ENCODE measurements at places on chromosomes 2 and 18. TPM values are rescaled to one million over a fixed set of nuclear protein-coding genes. Genes with fewer than 3 reads are reported as not detected.

Gene CLEC4F
- not detected for total RNA-seq

DNA sequence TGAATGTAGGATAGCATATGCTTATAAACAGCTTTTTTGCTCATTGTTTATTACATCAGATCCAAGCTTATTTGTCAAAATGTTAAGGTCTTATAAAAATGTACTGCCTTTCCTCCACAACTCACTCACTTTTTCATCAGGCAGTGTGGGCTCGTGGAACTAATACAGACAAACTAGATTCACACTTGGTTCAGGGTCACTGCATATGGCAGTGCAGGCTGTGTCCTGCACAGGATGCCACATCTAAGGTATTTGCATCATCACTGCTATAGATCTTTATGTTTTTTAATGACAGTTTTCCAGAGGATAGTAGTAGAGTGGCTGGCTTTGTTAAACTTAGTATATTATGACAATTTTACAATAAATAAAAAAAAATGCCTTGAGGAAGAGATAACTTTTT is 381.0 kb downstream of the CLIP4 start:
- H3K36me3 ChIP-seq = no peaks in the 10 kb centered on the region
- no peak overlapping the region for H3K4me3 ChIP-seq
- DNase-seq = no peak
- H3K4me1 ChIP-seq = no peaks in the 10 kb centered on the region

- no peaks in the 10 kb centered on the region for H3K36me3 ChIP-seq
- H3K27me3 ChIP-seq = no peaks in the 10 kb centered on the region
- H3K4me1 ChIP-seq = no peaks in the 10 kb centered on the region
- H3K27ac ChIP-seq = no peak overlapping the region
Observed at GRCh38 chr2:187117483-187117882, 268.5 kb upstream of the ZSWIM2 start.

DNA sequence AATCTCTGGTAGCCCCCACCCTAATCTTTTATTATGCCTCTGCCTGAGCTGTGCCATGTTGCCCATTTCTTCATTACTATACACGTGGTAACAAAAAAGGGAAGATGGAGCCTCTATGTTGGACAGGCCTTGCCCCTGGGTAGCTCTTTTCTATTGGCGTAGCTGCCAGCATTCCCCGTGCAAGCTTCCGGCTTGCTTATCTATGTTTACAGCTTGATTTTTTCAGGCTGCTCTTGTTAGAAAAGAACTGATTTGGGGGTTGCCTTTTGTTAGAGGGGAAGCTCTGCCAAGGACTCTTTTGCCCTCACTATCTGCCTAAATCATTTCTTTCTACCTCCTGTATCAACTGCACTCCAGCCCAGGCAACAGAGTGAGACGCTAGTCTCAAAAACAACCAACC is 45.5 kb upstream of the ZSWIM2 start:
- no peak for DNase-seq
- no peaks in the 10 kb centered on the region for H3K4me1 ChIP-seq
- no peaks in the 10 kb centered on the region for H3K27me3 ChIP-seq
- H3K36me3 ChIP-seq = no peaks in the 10 kb centered on the region
- no peak overlapping the region for H3K27ac ChIP-seq
- no peak overlapping the region for H3K4me3 ChIP-seq

GRCh38 chr2:160203007-160203406 is 2.9 kb upstream of the ITGB6 start:
- H3K36me3 ChIP-seq = no peaks in the 10 kb centered on the region
- no peak overlapping the region for H3K4me3 ChIP-seq
- peaks cover 5% of the 10 kb centered on the region for H3K4me1 ChIP-seq
- no peak overlapping the region for H3K27ac ChIP-seq
- H3K27me3 ChIP-seq = no peaks in the 10 kb centered on the region
- no peak for DNase-seq

DNA sequence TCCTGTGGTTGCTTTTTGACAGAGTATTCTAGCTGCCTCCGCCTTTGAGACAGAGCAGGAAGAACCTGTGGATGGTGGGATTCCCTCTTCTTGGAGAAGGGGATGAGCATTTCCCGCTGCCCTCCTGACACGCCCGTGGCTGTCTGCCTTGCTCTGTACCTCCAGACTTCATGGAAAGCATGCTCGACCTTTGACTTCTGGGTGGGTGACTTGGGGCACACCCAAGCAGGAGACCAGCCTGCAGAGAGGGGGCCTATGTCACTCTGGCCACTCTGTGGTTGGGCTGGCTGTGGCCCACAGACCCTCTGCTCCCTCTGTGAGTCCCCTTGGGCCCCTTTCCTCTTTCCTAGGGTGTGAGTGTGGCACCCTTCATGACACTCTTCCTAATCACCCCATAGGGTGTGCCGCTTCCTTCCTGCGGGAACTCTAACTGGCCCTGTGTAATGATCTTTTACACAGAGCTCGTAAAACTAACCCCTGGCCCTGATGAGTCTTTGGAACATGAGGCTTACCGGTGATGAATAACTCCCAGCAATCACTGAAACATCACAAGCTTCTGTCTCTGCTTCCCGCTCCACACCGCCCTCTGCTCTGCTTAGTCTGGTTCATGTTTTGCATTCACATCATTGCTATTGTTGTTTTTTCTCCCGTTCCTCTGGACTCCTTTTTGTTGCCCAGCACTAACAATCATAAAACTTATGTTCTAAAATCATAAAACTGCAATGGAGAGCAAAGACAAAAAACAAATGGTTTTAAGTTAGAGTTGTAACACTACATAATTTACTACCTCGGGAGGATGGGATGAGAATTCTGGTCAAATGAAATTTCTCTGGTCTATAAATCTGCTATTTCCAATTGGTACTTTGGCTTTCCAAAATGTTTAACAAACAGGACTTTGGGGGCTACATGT is 101.1 kb downstream of the SH3YL1 start:
- H3K4me1 ChIP-seq = no peaks in the 10 kb centered on the region
- H3K36me3 ChIP-seq = no peaks in the 10 kb centered on the region
- H3K4me3 ChIP-seq = no peak overlapping the region
- H3K27ac ChIP-seq = no peak overlapping the region
- DNase-seq = no peak

Gene ADRA2B
- total RNA-seq = 0.12 TPM

Gene CBLN2
- not detected for total RNA-seq

DNA sequence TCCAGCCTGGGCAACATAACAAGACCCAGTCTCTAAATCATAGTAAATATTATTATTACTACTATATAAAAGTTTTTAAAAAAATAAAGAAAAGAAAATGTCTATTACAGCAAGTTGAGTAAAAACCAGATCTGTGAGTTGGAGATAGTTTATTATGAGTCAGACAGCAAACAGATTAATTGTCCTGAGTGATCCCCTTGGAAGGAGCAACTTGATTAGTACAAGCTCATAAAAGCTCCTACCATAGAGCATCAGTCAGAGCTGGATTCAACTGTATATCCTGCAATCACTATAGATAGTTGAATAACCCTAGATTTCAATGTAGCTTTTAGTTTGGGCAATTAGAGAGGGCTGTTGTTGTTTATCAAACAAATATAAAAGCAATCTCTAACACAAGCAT is 84.1 kb downstream of the TRABD2A start:
- H3K27ac ChIP-seq = no peak overlapping the region
- H3K4me1 ChIP-seq = no peaks in the 10 kb centered on the region
- no peak for DNase-seq
- H3K27me3 ChIP-seq = no peaks in the 10 kb centered on the region

Gene ATP8B1
- total RNA-seq = 32.0 TPM

Gene POTEI
- 7.0 TPM for total RNA-seq

DNA sequence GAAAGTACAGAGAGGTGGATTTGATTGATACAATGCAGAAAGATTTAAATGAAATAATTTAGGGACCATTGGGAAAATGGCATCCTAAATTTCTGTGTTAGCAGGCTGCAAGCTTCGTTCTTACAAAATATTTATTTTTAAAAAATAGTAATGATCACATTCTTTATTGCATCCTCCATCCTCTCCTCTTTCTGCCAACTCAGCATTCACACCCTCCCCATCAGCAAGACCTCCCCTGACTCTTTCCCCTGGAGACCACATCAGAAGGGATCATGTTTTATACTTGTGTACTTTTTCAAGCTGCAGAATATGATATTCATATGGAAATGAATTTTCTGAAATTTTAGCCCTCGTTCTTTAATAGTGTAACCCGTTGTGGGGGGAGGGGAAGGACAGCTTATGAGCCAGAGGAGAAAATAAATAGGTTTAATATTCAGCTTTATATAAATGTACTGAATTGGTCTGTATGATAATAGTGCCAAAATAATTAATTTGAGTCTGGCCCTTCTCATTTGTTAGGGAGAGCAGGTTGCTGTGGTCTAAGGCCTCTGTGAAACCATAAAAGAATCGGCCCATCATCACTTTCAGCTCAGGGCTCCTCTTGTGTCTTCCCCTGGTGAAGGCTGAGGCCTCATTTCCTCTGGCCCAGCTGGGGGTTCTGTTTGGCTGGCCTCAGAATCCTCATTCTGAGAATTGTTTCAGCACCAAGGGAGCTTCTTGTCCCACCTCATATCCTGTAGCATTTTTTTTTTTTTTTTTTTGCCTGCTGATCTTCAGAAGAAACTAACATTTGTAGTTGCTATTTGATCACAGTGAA is 330.8 kb downstream of the TXNL1 start:
- H3K4me1 ChIP-seq = no peaks in the 10 kb centered on the region
- no peak for DNase-seq
- no peak overlapping the region for H3K27ac ChIP-seq

Gene RDH14
- 16.3 TPM for total RNA-seq

Gene DSG4
- total RNA-seq = not detected

GRCh38 chr2:64681479-64681967 is 27.8 kb upstream of the SERTAD2 start:
- no peak overlapping the region for H3K4me3 ChIP-seq
- DNase-seq = no peak
- H3K27ac ChIP-seq = no peak overlapping the region
- peaks cover 28% of the 10 kb centered on the region for H3K4me1 ChIP-seq
- H3K27me3 ChIP-seq = no peaks in the 10 kb centered on the region

- H3K27me3 ChIP-seq = no peaks in the 10 kb centered on the region
- no peak overlapping the region for H3K27ac ChIP-seq
- no peaks in the 10 kb centered on the region for H3K4me1 ChIP-seq
Observed at GRCh38 chr2:15073664-15074063, 441.1 kb downstream of the LRATD1 start.

DNA sequence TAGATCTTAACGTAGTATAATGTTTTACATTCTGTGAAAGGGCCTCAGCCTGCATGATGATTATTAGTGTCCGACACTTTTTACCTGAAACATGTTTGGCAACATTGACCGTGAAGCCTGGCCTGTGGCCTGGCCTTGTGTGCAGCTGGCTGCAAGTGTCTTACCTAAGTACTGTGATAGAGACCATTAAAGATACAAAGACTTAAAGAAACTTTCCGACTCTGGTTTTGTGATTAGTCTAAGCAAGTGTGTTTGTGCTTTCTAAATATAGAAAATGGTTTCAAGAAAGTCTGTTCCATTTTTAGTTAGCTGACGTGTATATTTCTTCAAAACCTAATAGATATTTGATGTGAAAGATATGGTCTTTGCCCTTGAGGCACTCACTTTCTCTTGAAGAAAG is 601.8 kb downstream of the LRP1B start:
- H3K27me3 ChIP-seq = no peaks in the 10 kb centered on the region
- H3K27ac ChIP-seq = no peak overlapping the region
- H3K36me3 ChIP-seq = no peaks in the 10 kb centered on the region
- H3K4me1 ChIP-seq = no peaks in the 10 kb centered on the region

Gene PRKCE
- 3.6 TPM for total RNA-seq

Gene RNF152
- 2.1 TPM for total RNA-seq

Gene CPO
- not detected for total RNA-seq

Gene CEBPZOS
- total RNA-seq = 56.0 TPM

DNA sequence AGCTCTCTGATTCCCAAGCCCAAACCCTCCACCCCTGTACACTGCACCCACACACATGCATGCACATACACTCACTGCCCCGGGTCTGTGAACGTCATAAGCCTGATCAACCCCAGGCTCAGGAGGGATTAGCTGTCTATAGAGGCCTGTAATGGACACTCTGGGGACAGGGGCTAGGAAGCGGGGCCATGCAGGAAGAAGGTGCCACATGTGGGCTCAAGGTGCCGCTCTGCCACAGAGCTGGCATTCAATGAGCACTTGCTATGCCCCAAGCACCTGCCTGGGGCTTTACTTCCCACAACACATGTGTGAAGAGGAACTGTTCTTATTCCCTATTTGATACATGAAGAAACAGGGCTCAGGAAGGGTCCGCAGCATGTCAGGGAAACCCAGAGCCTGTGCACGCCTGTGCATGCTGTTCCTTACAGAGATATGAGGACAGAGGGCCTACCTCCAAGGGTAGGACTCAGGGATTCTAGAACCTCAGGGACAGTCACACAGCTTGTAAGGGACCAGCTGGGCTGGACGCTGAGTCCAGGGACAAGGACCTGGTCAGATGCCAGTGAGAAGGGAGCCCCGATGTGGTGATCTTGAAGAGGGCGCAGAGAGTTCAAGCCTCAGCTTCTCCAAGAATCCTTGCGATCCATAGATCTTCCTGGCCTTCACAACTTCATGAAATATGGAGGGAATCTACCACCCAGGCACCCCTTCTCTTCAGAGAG is 5.0 kb downstream of the BIN1 start:
- no peak for DNase-seq
- H3K4me1 ChIP-seq = peaks cover 73% of the 10 kb centered on the region
- H3K27ac ChIP-seq = peak overlapping the region; percentile 94
- H3K27me3 ChIP-seq = no peaks in the 10 kb centered on the region
- H3K4me3 ChIP-seq = no peak overlapping the region

DNA sequence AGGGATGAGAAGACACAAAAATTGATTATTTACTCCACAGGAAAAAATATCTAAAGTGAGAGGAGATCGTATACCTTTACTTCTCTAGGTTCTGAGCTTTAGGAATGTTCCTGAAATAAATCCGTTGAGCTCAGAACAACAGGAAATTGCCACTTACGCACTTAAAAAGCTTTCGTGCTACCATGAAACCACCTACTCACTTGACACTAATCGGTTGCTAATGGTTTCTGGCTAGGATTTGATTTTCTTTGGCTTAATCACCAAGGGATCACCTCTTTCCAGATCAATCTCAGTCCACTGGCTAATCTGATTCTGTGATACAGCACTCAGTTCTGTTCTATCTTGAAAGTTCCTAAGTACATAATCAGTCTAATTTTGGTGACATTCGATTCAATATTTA is 419.6 kb downstream of the DLGAP1 start:
- no peak for DNase-seq
- no peak overlapping the region for H3K27ac ChIP-seq
- no peaks in the 10 kb centered on the region for H3K36me3 ChIP-seq

GRCh38 chr2:134449751-134450513 is 196.1 kb downstream of the MGAT5 start:
- peaks cover 3% of the 10 kb centered on the region for H3K4me1 ChIP-seq
- H3K4me3 ChIP-seq = no peak overlapping the region
- DNase-seq = no peak
- peaks cover 1% of the 10 kb centered on the region for H3K36me3 ChIP-seq
- H3K27ac ChIP-seq = peak overlapping the region; percentile 64

- H3K27me3 ChIP-seq = no peaks in the 10 kb centered on the region
- H3K36me3 ChIP-seq = no peaks in the 10 kb centered on the region
- peak overlapping the region; percentile 91 for H3K4me3 ChIP-seq
Observed at GRCh38 chr18:11849841-11850634, 1.2 kb upstream of the CHMP1B start.

DNA sequence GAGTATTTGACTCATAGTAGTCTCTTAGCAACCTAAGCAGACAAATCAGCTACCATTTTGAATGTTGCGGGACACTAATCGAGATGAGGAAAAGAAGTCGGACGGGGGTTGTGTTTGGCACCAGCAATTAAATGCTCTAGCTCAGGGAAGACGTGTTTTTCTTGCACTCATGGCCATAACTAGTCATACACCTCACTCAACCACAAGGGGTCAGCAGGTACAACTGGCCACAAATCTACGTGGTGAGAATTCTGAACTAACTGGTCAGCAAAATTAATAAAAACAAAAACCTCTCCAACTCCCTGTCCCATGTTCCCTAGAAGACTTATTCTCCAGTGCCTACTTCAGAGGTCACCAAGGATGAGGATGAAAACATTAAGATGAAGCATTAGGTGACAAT is 1467.8 kb downstream of the DPP10 start:
- H3K36me3 ChIP-seq = no peaks in the 10 kb centered on the region
- H3K27ac ChIP-seq = no peak overlapping the region
